Posterior vena cava (tissue), 2 donors: ENCODE measurements at places on chromosomes 6 and 20.

- DNase-seq = no peak
These were observed 428.1 kb upstream of the NOX3 start for GRCh38 chr6:155883741-155884140.

DNA sequence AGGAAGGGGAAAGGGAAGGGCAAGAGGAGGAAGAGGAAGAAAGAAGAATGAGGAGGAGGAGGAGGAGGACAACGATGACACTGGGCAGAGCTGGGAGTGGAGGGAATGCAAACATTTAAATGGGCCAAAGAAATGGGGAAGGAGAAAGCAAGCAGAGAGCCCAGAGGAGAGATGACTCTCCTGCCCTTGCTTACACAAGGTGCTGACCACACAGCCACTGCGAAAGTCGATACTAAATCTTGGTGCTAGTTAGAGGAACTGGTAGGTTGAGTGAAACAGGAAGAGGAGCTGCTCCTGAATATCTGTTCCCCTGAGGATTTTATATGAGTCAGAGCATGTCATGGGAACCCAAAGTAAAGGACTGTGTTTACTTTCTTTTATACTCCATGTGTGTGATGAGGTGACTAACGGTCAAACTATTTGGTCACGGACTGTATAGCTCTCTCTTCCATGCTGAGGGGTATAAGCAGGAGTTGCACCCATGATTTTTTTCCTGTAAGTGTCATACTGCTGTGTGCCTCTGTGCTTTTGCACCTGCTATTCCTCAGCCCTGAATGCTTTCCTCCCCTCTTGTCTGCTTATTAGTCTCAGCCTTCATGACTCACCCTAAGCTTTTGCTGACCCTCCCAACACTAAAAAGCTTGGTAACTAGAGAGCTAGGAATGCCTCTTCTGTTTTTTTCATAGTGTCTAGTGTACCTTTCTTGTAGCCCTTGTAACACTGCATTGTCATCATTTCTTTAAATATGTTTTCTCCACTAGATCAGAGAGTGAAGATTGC is 9.5 kb upstream of the PAQR8 start:
- no peak for DNase-seq

DNA sequence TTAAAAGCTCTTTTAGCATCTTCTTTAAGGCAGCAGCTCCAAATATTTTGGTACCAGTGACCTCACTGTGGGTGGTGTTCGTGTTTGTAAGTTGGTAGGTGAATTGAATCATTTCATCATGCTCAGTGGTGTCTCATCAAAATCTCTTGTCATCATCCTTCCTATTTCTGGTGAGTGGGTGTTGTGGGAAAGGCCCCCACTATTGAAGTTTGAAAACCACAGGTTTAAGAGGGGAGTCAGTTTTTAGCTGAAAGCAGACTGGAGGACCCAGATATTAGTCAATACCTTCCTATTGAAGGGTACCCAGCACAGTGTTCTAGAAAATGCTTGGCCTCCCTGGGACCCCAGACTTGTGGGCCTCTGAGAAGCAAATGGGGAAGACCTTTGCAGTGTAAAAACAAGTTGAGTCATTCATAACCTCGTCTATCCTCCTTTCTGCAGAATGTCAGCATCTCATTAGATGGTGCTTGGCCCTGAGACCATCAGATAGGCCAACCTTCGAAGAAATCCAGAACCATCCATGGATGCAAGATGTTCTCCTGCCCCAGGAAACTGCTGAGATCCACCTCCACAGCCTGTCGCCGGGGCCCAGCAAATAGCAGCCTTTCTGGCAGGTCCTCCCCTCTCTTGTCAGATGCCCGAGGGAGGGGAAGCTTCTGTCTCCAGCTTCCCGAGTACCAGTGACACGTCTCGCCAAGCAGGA is 3.7 kb downstream of the PIM1 start:
- DNase-seq = no peak

GRCh38 chr6:3310051-3310448 is 51.3 kb downstream of the PSMG4 start:
- peak; percentile 4 for DNase-seq

DNA sequence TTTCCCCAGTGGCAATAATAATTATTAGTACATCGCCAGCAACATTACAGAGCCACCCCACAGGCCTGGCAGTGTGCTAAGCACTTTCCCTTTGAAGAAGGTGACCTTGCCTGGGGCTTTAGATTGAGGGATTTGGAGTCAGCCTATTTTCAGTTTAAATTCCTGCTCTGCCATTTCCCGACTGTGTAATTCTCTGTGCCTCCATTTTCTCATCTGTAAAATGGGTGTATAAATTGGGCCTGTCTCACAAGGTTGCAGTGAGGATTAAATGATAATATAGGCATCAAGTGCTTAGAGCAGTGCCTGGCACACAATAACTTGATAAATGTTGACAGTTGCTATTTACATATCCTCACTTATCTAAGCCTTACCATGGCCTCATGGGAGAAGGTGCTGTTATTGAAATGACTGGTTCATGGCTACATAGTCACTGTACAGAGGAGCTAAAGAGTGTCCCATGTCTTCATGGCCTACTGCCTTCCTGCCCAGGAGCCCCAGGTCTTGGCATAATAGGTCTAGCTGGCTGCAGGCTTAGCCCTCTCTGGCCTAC is 5.1 kb upstream of the SCRT2 start:
- no peak for DNase-seq

- no peak for DNase-seq
These were observed 34.9 kb upstream of the RALGAPA2 start for GRCh38 chr20:20747298-20747697.

DNA sequence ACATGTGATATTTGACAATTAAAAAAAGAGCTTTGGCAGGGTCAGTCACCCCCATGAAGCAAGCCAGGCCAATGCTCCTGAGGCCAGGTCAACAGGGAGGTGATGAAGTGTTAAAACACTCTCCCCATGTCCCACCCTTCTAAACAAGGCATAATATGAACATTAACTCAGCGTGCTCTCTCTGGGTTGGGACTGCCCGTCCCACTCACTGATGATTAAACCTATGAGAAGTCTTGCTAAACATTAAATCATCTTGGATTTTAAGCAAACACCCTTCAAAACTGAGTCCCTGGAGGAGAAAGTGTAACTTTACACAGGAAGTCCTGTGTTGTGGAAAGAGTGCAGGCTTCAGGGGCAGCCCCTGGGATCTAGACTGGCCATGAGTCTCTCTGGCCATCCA is 558.5 kb downstream of the CD83 start:
- no peak for DNase-seq

DNA sequence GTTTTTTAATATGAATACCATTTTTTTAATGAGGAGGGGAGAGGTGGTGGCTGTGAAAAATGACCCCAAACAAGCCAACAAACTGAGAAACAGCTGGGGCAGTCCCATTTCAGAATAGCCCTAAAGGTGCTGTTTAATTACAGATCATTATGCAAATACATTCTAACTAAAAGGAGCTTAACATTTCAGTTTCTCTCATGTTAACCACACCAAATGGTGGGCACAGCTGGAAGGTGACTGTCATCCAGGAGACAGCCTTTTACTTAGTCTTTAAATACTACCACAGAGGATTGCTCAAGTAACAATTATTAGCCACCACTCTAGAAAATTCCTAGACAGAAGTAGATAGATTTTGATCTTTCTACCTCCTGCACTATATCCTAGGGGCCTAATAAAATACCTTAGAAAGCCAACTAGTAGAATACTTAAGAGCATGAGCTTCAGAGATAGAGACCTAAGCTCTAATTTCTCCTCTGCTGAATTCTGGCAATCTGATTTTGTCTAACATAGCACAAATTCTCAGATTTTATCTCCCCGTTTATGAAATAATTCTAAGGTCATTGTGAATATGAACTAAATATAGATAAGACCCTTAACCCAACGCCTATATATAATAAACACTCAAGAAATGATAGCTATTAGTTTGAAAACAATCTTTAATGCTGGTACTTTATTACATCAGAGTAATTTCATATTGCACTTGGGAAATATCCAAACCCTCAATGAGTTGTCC is 615.1 kb upstream of the NRSN1 start:
- DNase-seq = no peak

GRCh38 chr6:5337573-5337972 is 76.3 kb downstream of the FARS2 start:
- no peak for DNase-seq

DNA sequence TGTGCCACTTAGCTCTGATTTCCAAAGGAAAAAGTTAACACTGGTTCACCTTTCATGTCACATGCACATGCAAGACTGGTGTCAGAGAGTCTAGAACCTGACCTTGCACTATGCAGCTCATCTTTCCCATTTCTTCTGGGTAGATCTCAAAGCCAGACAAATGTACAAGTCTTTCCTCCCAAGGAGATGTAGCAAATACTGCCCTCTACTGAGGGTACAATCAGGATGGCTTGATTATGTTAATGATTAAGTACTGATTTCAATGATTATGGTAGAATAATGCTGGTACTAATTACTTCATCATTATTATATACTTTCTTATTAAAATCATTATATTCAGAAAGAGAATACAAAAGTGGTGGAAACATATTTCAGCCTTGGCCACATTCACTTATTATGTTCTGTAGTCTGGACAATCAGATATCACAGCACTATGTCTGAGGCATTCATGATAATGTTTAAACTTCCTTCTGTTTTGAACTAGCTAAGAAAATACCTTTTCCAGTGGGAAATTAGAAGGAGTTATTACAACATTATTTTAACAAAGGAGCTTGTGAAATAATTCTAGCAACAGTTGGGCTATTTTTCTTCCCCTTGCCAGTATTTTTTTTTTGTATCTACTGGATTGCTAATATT is 68.5 kb upstream of the FOXO3 start:
- no peak for DNase-seq

DNA sequence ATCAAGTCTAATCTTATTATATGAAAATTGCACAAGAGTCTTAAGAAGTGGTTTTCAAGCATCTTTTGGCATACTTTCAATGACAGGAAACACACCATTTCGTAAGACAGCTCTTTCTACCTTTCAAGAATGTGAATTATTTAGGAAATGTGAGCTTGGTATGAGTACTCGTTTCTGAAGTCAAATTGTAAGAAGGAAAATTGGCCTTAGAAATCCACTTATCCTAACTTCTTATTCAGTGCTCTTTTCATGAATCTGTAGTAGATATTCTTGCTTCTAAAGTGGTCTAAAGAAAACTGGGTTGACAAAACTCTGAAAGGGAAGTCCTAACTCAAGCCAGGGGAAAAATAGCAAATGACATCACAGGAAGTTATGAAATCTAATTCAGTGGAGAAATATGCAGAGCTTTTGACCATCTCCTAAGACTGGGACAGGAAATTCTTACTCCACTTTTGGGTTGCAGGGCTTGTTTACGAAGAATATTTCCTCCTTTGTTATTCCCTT is 38.5 kb upstream of the OGFRL1 start:
- DNase-seq = no peak

DNA sequence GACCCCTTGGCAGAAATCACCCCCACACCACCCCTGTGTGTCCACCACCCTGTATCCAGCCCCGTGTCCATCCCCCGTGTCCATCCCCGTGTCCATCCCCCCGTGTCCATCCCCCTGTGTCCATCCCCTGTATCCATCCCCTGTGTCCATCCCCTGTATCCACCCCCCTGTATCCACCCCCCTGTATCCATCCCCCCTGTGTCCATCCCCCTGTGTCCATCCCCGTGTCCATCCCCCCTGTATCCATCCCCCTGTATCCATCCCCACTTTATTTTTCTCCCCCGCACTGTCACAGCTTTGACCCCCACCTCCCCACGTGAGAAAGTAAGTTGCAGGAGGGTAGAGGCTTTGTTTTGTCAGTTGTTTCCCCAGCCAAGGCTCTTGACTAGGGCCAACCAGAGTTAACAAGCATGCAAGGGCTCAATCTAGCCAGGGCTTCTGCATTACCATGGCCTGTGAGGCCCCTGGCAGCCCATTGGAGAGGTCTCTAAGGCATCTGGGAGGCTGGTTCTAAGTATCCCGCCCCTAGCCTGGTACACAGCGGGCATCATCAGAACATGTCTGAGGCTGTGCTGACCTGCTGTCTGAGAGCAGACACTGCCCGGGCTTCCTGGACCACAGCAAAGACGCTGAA is 18.1 kb upstream of the SIRPA start:
- DNase-seq = no peak

DNA sequence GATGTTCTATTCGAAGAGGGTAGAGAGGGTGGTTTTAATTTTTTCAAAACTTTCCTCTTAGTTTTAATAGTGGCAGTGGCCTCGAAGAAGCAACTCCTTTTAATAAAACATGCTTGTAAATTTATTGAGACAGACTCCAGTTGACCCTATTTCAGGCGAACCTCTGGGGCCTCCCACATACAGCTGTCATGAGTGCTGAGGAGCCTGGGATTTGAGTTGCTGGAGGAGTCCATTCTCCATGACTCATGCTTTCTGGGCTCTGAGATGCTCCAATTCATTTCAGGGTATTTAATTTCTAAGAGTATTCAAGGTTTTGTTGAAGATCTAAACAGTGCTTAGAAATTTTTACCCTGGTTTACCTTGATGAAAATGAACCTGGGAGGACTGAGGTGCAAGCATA is 580.4 kb downstream of the CBLN4 start:
- DNase-seq = peak; percentile 30

DNA sequence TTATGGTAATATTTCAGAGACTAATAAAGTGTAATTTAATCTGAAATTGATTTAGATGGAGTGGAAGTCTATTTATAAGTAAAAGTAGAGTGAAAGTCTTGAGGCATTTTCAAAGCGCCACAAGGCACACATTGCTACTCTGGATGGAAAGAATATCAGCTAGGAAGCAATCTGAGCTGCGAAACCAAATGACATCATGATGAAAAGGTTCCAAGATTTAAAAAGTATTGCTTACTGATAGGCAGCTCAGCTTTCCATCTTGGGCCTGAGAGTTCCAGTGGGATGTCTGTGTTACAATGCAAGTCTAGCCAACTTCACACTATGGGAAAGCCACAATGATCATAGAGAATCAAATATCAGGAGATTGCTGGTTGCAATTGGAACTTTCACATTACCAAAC is 126.9 kb upstream of the VGLL2 start:
- no peak for DNase-seq

DNA sequence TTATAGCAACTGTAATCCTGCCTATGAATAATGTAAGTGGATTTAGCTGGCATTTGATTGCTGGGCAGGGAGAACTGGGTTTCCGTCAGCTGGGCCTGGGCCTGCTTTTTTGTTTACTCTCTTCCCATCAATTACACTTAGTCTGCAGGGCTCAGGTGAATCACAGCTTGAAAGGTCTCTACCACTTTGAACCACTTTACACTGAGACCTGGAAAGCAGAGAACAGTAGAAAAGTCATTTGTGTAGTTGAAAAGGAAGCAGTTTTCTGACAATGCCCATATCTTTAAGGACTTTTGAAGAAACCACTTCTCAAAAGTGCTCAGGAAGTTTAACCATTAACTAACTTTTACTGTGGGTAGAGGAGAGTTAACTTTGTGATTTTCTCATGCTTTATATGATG is 315.4 kb upstream of the SASH1 start:
- no peak for DNase-seq

GRCh38 chr20:688809-689212 is 13.2 kb upstream of the SCRT2 start:
- DNase-seq = peak; percentile 37

- DNase-seq = no peak
These were observed 37.0 kb upstream of the AIG1 start for GRCh38 chr6:143023695-143024094.

DNA sequence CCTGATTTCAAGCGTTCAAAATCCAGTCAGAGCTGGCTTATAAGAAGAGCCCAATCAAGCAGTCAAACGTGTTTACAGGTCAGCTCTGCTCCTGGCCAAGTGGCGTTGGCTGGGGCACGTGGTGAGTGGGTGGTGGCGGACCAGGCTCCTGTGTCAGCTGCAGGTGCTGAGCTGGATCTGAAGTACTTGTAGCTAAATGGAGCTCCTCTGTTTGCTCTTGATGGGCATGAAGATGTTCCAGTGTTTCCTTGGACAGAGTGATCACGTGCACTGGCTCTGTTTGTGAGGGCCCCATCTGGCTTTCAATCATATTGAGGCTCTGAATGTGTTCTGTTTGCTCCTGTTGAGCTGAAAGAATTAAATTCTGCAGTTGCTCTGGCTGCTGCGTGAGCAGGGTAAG is 10.2 kb upstream of the MICAL1 start:
- no peak for DNase-seq
